ENCODE measurements at places on chromosomes 3 and 15.

- no peak for DNase-seq
Observed at GRCh38 chr3:195366200-195366925, 76.5 kb downstream of the ACAP2 start.

DNA sequence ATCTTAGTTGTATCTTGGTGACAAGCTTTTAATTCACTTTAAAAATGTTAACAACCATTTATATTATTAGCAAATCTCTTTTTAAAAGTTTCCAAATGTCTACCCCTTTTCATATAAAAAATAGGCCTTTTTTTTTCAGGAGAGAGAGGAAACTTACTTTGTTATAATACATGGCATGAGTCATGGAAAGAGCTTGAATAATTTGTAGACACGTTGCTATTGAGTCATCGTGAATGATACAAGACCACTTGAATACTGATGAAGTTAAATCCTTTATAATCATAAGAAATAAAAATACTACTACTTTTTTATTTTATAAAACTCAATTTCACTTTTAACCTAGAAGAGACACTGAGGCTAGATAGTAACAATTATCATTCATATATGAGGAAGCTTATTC lies 70.3 kb upstream of the BBX start:
- DNase-seq: no peak

GRCh38 chr15:81338170-81339007 lies 14.4 kb upstream of the STARD5 start:
- DNase-seq: no peak

DNA sequence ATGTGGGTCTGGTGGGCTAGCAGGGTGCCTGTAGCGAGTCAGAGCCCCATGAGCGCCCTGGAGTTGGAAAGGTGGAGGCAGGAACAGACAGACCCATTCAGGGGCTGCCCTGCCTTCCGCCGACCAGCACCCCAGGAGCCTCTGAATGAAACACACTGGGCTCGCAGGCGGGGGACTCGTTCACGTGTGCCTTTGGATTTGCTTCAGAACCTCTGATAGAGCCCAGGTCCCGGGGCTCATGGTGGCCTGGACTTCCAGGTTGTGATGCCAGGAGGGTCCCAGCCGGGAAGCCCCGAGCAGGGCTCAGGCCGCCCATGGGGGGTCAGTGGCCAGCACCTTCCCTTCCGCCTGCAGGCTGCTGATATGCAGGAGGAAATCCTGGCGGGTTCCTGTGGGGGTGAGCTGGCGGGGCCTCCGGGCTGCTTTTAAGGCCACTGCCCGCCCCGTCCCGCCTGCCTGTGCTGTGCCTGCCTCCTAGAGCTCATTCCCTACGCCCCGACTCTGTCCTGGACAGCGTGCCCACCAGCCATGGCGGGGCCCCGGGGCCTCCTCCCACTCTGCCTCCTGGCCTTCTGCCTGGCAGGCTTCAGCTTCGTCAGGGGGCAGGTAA lies at the start of gene STAB1:
Gene STAB1, plus strand, starts transcription at position 453 of the 610 bp plus-strand sequence. Its CDS starts 76 bp downstream, at position 529.
- DNase-seq: no peak

DNA sequence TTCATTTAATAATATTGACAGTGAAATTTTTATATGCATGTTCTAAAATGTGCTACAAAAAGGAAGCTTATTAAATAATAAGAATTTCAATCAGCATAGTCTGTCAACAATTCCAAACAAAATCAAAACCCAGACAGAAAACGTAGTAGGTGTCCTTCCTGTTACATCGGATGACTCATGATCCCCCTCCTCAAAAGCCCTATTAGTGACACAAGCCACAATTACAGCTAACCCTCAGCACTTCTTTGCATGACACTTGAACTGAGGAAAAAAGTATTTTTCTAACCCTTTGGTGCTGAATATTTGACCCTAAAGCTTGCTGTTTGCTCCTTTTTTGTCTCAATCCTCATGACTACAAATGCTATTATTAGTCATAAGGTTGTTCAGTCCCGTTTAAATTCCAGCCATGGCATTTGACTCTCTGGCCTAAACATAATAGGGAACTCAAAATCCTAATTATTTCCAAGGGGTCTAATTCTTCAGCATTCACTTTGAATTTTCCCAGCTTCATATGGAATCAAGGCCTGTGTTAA lies 78.1 kb downstream of the COL8A1 start:
- DNase-seq: no peak

All from stimulated activated naive CD4-positive, alpha-beta T cell (primary cell).